ENCODE measurements at places on chromosomes 5 and 9.

DNA sequence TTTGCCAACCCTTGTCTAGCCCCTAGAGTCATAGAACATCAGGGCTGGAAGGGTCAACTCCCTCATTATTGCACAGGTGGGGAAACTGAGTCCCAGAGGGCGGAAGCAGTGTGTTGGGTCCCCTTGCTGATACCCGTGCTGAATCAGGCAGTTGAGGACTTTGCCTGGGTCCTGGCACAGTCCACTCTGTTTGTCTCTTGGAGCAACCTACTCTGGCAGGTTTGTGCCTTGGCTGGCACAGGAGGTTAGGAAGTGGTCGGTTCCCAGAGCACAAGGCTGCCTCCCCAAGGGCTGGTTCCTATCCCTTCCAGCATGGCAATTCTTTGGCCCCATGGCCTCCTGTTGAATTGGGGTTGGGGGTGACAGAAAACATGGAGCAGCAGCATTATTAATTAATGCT, 94.5 kb upstream of the SHB start:
- no peak for DNase-seq

GRCh38 chr5:103445426-103446035, 117.1 kb downstream of the NUDT12 start:
- DNase-seq, result no peak

GRCh38 chr5:54024466-54024865, 285.9 kb downstream of the ARL15 start:
- no peak for DNase-seq

GRCh38 chr9:30851600-30851999, 1532.8 kb upstream of the ACO1 start:
- DNase-seq, result no peak

DNA sequence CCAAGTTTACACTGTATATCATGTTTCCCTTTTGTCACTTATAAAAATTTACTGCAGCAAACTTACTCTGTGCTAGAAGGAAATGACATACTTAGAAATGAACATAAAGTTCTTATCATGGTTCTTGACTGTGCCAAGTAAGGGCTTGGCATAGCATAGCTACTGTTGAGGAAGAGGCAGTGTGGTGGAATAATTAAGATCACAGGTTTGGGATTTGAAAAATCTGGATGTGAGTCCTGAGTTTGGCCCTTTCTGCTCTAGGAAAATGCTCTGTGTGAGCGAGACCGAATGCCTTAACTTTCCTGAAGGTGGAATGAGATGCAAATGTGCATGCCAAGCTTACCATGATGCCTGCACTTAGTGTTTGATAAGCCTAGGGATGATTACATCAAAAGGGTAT, 99.5 kb downstream of the INSYN2B start:
- no peak for DNase-seq

DNA sequence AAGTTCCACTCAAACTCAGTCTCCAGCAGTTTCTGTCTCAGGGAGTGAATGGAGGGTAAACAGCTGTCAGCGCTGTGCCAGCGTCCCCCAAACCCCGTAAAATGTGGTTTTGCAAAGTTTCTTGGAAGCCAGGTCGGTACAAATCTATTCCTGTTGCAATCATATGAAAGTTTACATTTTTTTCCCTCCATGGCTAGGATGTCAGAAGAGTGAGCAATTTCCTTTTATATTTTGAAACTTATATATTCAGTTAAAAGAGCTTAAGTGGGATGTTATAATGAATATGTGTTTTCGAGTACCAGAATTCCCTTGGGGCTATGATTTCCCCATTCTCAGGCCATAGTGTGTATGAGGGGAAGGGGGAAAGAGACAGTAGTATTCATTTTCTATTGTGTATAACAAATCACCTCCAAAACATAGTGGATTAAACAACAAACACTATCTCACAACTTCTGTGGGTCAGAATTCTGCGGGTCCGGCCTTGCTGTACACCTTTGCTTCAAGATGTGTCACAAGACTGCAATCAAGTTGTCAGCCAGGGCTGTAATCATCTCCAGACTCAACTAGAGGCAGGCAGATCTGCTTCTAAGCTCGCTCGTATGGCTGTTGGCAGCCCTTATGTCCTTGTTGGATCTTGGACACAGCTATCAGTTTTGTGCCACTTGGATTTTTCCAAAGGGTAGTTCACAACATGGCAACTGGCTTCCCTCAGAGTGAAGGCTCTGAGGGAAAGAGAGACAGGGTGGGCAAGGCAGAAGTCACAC, 107.4 kb downstream of the SNX18 start:
- DNase-seq, result no peak

- no peak for DNase-seq
Observed at GRCh38 chr9:109963079-109963478, 183.1 kb downstream of the PALM2AKAP2 start.

DNA sequence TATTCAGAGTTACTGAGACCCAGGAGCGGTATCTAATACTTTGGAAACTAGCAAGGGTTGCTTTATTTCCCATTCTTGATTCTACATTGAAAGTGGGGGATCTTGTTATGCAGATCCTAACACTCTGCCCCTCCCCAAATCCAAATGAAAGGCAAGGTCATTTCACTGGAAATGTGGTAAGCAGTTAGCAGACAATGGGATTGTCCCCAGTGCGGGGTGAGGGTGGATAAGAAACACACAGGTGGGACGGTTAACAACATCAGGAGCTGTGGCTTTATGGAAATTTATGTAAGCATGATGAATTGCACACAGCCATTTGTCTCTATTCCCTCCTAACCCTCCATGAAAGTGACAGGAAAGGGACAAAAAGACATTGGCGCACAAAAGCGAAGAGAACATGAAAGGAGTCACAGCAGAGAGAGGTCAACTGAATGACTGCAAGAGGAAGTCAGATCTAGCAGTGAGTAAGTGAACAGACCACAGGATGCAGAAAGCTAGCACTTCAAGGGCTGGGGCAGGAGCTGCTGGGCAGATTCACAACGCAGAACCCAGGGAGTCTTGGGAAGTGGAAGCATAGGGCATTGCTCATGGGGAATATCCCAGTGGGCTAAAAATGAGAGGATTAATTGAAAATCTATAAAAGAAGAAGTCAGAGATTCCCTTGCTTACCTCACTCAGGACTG, 184.4 kb downstream of the HSD17B3 start:
- DNase-seq, result no peak

DNA sequence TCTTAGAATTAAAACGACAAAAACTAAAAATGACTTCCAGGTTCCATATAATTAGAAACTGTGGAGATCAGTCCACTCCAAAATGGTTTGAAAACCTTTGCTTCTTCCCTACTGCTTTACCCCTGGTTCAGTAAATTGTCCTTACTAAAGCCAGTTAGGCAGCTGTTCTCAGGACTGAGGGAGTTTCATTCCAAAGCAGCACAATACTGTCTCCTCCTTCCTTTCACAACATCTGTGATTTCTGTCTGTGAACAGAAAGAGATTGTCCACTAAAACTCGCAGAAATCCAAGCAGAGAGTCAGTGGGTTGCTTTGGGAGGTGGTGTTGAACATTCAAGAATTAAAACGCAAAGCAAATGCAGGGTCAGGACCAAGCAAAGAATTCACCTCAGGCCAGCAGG, 740.8 kb upstream of the ZNF608 start:
- no peak for DNase-seq

Data from left lobe of liver (tissue), 2 donors.